ENCODE measurements at places on chromosomes 5 and 9.
A peak's percentile ranks its signal among the peaks of the same experiment; 100 is the strongest.

- DNase-seq: no peak
Observed at GRCh38 chr9:33329979-33330378, 39.7 kb downstream of the NFX1 start.

DNA sequence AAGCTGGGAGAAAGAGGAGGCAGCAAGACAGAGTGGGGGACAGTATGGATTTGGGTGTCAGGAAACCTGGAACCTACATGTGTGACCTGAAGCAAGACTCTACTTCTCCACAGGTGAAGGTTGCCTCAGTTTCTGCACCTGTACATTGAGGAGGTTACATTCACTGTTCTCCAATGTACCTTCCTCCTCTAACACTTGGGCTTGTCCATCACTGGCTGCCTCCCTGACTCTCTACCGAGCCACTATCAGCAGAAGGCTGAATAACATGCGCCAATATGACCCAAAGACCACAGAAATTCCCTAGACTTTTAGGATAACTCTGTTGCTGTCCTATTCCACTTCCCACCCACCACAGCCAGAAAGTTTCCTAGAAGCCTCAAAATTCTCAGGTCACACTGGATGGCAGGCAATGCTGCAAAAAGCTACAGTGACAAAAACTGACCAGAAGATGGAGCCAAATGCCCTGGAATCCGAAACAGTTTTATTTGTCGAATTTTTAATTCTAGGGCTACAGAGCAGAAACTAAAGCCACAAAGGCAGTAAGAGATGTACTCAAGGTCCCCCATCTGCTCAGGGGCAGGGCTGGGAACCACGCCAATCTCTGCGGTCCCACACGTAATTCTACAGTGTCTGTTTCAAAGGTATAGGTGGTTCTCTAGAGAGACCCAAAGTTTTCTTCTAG lies 64.4 kb downstream of the FAM114A2 start:
- DNase-seq: peak; percentile 51

GRCh38 chr5:181235323-181235688 lies 8.4 kb downstream of the RACK1 start:
- DNase-seq: no peak

DNA sequence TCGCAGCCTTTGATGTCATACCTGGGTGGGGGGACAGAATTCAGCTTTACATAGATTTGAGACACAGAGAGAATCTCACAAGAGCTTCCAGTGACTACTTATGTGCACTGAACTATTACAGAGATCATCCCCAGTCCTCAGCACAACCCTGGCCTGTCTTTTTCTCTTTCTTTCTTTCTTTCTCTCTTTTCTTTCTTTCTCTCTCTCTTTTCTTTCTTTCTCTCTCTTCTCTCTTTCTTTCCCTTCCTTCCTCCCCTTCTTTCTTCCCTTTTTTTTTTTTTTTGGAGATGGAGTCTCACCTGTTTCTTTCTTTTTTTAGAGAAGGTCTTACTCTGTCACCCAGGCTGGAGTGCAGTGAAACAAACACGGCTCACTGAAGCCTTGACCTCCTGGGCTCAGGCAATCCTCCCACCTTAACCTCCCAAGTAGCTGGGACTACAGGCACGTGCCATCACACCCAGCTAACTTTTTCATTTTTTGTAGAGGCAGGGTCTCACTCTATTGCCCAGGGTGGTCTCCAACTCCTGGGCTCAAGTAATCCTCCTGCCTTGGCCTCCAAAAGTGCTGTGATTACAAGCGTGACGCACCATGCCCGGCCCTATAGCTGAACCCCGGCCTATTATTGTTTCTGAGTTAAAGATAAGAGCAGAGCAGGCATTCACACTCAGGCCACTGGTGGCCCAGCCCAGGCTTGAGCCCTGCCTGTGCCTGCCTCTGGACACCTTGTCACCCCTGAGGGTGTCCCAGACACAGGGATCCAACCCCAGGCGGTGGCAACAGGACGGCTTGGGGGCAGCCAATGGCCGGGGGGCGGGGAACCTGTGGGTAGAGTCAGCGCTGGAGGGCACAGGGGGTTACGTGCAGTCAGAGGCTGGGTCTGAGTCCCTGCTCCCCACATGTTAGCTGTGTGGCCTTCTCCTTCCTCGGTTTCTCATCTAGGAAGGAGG lies 4.3 kb downstream of the PIP5KL1 start:
- no peak for DNase-seq

Measured in CD4-positive, alpha-beta T cell treated with Interleukin-17A for 1 hour (primary cell).